ENCODE measurements at places on chromosomes 13 and 19.

DNA sequence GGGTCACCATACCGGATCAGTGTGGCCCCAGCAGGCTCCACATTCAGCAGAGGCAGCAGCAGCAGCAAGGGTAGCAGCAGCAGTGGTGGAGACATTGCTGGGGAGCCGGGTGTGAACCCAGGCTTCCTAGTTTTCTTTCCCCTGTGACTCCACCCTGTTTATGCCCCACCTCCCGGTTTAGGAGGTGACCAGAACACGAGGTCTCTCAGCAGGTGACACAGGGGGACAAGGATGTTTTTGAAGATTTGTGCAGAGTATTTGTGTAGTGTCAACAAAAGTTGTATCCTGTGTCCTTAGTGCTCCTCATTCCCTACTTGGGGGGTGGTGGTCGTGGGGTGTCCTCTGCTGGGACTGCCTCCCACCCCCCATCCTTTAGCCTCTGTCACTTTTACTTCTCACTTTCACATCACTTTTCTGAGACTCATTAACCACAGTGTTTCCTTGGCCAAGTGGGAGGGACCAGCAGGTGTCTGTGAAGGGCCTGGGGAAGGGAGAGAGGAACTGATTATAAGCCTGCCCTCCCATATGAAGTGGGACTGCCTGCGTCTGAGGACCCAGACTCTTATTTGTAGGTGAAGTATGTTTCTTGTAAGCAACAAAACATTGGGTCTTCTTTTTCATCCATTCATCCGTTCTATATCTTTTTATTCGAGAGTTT is 15.6 kb upstream of the KCNC3 start:
- no peak for DNase-seq

- DNase-seq = no peak
Observed at GRCh38 chr19:15149737-15150136, 42.5 kb downstream of the SYDE1 start.

DNA sequence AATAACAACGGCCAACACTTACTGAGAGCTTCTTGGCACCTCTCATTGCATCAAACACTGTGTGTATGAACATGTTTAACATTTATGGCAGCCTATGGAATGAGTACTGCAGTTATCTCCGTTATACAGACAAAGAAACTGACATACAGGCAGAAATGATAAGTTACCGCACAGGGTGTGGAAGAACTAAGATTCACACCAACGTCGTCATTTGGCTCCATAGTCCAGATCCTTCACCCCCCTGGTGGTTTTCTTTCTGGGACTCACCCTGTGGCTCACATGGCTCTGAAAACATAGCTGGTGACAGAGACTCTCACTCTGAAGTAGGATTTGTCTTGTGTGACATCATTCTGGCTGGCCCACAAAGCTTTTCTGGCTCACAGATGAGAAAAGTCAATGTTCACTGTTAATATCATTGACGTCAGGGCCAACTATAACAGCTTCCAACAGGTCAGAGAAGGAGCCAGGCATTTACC is 230.1 kb downstream of the DLEU7 start:
- no peak for DNase-seq

- DNase-seq = no peak
Observed at GRCh38 chr13:77548095-77548494, 12.6 kb downstream of the SCEL start.

DNA sequence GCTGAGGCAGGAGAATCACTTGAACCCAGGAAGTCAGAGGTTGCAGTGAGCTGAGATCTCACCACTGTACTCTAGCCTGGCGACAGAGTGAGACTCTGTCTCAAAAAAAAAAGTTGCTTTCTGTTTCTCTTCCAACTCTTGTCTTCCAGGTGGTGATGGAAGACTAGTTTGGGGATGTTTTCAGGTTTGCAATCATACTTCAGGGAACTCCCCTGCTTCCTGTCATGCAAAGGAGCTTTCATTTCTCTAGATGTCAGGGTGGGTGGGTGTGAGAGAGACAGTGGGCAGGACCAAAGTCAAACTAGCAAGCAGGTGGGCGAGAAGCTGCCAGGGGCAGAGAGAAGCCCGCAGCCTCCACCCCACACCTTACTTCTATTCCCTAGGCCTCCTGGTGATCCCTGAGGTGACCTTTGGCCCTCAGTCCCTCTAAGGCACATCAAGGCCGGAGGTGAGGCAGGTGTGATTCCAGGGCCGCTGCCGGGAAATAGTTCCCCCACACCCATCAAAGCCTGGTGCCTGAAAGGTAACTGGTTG is 25.7 kb downstream of the CCNE1 start:
- DNase-seq = peak; percentile 75
